ENCODE measurements at places on chromosomes 3 and 15.

GRCh38 chr3:133966954-133967353 is 62.8 kb downstream of the SLCO2A1 start:
- DNase-seq, result no peak

DNA sequence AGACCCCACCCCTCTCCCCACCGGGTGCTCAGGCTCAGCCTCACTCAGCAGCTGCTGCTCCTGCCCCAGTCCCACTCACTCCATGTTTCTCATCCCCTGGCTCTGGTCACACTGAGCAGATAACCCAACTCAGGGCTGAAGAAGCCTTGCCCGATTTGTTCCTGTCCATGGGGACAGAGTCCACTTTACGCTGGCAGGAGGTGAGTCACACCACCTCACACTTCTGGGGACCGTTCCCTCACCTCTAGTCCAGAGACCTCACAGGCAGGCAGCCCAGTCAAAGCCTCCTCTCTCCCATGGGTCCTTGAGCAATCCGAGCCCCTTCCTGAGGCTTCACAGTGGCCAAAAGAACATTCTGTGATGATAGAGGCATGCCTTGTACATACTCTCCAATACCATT is 1.4 kb downstream of the CIDEC start:
- no peak for DNase-seq

DNA sequence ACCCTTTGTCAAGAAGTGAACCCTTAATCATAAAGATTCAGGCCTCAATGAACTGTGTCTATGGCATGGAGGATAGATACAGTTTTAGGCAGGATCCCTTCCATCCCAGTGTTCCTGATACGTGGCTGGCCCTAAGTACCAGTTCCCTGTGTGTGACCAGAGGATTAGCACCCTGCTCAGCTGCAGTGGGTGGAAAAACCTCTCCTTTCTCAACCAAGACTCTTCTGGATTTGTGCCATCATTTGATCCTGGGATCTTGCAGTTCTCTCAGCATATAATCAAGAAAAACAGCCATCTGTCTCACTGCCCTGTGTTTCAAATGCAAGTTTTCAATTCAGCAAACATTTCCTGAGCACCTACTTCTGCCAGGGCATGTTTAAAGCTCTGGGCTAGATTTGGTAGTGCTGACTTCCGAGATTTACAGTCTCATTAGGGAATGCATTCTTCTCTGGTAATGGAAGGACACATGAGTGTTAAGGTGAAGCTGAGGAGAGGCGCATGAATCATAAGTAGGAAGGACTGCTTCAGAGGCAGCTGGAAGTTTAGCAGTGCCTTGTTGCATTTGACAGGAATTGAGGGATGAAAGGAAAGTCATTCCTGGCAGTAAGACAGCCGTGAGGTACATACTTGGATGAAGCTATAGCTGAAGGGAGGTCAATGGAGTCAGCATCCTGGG is 388.3 kb downstream of the MFSD1 start:
- DNase-seq, result no peak

GRCh38 chr3:155594526-155595187 is 150.2 kb downstream of the PLCH1 start:
- DNase-seq, result no peak

GRCh38 chr3:129238945-129239705 is 10.3 kb upstream of the COPG1 start:
- DNase-seq, result no peak

DNA sequence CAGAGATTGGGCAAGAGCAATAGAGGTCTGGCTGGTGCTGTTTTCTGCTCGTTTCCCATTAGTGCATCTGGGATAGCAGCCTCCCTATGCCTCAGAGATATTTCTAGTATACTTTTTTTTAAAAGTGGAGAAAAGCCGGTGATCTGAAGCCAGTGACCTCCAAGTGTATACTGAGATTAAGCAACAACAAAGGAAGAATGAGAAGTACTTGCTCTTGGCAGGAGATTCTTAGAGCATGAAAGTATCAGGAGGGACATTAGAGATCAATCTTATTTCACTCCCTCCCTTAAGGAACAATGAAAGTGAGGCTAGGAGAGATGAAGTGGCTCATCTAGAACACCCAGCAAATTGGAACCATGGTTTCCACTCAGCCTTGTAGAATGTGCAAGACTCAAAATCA is 423.3 kb downstream of the SOX2 start:
- DNase-seq, result no peak

DNA sequence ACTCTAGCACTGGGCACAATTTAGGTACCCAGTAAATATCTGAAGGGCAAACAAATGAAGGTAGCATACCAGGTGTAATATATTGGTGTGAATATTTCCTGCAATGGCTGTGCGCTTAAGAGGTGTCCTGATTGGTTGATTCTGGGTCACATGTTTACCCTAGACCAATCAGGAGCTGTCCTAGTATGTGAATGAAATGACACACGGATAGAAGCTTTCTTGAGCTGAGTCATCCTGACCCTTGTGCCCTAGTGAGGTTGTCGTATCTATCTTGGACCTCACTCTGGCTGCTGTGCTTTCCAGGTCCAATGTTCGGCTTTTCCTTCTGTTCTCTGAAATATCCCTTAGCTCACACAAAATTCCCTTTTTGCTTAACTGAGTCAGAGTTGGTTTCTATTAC is 58.1 kb upstream of the FOXP1 start:
- DNase-seq, result no peak

DNA sequence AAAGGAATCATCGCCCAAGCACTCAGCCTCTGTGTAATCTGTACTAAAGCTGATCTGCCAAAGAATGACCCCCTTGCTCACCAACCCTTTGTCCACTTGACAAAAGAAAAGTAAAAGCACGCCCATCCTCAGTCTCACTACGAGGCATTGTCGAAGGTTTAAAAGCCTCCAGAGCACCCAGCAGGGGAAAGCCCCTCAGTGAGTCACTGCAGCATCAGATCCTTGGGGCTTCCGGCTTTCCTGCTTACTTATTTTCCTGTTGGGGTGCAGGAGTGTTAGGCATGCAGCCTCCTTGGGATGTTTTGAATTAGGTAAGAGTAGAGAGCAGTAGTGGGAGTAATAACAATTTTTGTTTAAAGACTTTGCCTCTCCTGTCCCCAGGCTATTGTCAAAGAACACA is 216.1 kb downstream of the MTHFS start:
- DNase-seq, result no peak

Measured in stimulated activated CD4-positive, alpha-beta T cell treated with anti-CD3 and anti-CD28 coated beads, Interleukin-1b, Interleukin-23, amount 100 ng/mL, for 4 hours (primary cell).